ENCODE measurements at places on chromosomes 13 and 19.
A peak's percentile ranks its signal among the peaks of the same experiment; 100 is the strongest.

DNA sequence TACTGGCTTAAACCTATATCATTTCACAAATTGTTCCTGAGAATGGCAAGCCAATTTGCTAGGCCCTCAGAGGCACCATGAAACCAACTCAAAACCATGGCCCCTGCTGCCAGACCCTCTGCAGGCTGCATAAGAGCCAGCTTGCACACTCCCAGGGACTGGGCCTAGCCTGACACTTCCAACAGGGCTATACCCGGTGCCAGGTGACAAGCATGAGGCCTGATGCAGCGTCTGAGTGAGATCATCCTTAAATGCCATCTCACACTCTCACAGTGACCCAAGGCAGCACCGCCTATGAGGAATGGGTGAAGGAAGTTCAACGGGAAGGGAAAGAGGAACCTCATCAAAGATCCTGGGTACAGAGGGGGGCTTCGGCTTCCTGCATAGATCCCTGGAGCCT, 65.6 kb downstream of the C13orf42 start:
- no peak for DNase-seq

DNA sequence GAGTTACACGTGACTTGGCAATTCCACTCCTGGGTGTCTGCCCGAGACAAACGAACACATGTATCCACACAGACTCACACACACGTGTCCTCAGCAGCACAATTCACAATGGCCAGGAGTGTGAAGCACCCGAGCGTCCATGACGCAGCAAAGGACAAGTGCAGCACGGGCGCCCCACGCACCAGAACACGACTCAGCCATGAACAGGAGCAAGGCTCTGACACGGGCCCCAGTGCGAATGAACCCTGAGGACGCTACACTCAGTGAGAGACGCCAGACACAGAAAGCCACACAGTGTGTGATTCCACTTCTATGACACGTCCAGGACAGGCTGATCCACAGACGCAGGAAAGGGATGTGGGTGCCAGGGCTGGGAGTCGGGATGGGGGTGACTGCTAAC, 36.4 kb downstream of the PIP5K1C start:
- no peak for DNase-seq

DNA sequence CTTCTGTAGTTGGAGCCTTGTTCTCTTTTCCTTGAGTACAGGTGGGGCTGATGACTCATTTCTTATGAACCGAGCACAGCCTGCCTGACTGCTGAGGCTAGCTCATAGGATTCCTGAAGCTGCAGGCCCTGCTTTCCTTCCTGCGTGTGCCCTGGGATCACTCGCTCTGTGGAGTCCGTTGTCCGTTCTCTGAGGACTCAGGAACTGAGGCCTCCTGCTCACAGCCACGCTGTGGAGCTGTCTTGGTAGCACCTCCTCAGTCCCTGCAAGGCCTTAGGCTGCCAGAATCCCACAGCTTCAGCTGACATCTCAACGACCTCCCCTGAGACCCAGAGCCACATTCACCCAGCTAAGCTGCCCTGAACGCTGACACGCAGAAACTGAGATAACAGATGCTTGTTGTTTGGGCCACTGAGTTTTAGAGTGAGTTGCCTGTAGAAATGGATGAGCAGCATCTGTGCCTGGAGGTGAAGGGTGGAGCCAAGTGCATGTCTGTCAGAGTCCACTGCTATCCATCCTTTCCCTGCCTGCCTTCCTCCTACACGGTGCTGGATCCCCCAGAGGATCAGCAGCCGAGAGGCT, 72.9 kb downstream of the ARHGEF7 start:
- peak; percentile 41 for DNase-seq

GRCh38 chr19:39154100-39154628, 28.6 kb downstream of the PAK4 start:
- no peak for DNase-seq

GRCh38 chr19:41321600-41322270, 11.8 kb downstream of the CCDC97 start:
- DNase-seq, result peak; percentile 66

DNA sequence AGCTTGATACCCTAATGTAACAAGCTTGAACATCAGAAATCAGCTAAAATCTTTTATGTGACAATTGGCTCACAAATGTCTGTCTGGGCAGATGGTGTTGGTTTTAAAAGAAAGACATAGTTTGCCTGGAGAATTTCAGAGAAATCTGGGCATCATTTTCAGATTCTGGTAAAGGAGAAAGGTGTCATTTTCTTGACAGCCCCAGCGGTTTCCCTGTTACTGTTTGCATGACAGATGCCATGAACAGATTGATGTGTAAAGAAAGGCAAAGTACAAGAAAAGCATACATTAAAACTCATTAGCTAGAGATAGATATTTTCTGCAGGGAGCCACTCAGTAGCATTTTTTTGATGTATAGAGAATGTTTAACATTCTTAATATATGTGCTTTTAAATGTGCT, 987.9 kb downstream of the OLFM4 start:
- no peak for DNase-seq

DNA sequence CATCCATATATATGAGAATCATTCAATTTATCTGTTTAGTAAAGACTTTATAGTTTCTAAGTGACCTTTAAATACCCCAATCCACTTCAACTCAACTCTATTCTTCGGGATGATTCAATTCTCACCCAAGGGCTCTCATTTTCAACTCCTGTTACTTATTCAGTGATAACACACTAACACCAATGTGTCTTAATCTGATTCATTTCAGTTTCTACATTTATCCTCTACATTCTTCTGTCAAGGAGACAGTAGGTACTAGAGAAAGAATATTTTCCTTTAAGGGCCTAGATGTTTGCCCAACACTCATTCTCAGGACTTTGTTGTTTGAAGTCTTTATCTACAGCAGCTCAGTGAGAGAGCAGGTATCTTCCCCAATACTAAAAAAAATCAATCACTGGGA, 7.1 kb downstream of the ARGLU1 start:
- no peak for DNase-seq

DNA sequence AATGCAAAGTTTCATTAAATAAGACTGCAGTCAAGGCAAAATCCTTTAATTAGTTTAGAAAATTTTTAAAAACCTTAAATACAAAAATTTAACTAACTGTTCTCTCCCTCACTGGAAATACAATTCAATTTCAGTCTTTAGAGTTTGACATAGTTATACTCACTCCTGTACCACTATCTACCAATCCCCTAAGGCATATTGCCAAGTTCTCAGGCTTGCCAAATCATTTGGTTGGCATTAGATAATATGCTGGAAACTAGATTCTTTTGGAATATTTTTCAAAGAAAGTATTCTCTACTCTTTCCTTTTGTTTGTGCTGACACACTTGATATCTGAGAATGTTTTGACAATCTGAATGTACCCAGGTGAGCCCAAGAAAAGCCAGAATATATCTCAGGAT, 77.2 kb downstream of the TSC22D1 start:
- DNase-seq, result no peak

GRCh38 chr13:40402931-40403431, 263.5 kb downstream of the FOXO1 start:
- DNase-seq, result no peak

DNA sequence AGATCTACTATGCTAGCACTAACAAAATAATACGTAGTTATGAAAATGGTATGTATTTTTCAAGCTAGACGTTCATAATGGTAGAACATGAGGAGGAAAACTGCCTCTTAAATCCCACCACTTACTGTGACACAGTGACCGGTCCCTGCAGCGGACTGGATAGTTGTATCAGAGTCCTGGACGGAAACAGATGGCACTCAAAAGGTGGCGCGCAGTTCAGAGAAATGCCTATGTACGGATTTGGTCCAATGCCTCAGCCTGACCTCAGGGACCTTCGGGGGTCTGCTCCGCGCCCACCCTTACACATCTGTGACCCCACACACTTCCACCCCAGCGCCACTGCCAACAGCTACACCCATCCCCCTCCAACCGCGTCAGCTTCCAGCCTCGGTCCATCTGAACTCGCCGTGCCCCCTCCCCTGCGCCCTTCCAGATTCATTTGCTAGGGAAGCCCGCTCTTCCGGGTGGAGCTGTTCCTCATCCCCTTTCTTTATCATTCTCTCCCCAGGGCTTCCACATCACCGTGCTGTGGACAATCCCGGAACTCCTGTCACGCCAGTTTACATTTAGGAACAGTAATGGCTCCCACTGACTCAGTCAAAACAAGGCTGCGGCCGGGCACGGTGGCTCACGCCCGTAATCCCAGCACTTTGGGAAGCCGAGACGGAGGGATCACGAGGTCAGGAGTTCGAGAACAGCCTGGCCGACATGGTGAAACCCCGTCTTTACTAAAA, 792 bp upstream of the LENG8 start:
- DNase-seq, result peak; percentile 89

DNA sequence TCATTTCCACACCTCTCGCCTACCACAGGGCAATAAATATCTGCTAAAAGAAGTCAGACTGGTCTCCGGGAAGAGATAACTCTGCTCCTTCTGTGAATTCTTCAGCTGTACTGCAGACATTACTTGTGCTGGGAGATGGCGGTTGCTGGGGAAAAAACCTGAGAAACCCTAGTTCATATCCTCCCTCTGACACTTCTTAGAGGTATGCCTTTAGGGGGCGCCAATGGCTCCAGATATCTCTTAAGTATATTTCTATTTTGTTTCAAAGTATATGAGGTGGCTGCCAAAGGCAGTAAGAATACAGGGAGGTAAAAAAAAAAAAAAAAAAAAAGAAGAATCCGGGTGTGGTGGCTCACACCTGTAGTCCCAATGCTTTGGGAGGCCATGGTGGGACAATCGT, 175.2 kb downstream of the PAN3 start:
- DNase-seq, result no peak

GRCh38 chr13:31159306-31159705, 2.4 kb downstream of the HSPH1 start:
- no peak for DNase-seq

GRCh38 chr19:48443731-48444128, 2.1 kb upstream of the GRWD1 start:
- DNase-seq, result no peak

DNA sequence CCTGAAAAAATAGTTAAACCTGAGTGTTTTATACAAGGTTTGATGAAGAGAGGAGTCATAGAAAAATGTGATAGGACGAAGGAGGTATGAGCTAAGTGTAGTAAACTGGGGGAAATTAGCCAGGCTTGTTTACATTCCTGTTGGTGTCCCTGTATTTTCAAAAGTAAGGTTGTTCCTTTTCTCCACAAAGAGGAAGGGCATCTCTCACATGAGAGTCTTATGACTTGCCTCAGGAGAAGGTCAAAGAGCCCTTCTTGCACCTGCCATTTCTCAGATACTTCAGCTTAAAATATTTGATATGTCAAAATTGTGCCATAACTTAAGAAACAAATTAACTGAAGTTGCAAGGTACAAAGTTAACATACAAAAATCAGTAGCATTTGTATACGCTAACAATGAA, 3.6 kb upstream of the N4BP2L2 start:
- no peak for DNase-seq

- no peak for DNase-seq
Measured at GRCh38 chr19:34493649-34494044, 12.1 kb downstream of the WTIP start.

- no peak for DNase-seq
Measured at GRCh38 chr19:28843761-28844492, 369.0 kb downstream of the UQCRFS1 start.

- DNase-seq, result no peak
Measured at GRCh38 chr13:33096886-33097605, 80.8 kb downstream of the KL start.

DNA sequence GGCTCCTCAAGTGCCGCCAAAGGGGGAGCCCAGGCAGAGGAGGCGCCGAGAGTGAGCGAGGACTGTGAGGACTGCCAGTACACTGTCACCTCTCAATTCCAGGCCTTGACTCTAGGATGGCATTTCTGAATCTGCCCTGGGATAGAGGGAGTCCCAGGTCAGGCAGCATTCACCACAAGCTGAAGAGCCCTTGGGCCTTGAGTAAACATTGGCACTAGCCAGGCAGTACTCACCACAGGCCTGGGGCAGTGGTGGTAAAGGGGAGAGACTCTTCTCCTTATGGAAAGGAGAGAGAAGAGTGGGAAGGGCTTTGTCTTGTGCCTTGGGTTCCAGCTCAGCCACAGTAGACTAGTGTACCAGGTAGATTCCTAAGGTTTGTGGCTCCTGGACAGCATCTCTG, 39.7 kb upstream of the HTR2A start:
- no peak for DNase-seq

DNA sequence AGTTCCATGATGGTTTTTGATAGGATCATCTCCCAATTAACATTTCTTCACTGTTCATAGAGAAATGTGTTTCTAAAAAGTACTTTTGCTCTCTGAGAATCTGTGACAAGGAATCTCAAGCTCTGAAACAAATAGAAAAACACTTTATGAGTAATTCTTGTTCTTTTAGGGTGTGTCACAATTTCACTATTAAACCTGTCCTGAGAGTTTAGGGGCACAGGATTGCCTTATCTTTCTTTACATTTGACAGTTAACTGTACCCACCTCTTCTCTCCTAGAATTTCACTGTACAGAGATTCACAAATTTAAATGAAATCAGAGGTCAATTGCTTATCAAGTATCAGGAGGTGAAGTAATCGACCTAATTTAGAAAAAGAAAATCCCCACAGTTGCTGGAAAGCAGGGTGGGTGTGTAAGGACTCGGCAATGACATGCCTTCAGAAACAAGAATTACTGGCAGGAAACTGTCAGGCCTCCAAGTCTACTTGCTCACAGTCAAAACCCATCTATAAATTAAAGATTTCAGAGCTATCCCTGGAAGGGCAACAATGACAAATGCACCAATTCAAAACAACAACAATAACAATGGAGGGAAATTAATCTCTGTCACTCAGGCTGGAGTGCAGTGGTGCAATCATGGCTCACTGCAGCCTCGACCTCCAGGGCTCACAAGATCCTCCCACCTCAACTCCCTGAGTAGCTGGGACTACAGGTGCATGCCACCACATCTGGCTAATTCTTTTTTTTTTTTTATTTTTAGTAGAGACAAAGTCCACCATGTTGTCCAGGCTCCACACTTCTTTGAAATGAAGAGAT, 250.2 kb downstream of the ABCC4 start:
- no peak for DNase-seq

DNA sequence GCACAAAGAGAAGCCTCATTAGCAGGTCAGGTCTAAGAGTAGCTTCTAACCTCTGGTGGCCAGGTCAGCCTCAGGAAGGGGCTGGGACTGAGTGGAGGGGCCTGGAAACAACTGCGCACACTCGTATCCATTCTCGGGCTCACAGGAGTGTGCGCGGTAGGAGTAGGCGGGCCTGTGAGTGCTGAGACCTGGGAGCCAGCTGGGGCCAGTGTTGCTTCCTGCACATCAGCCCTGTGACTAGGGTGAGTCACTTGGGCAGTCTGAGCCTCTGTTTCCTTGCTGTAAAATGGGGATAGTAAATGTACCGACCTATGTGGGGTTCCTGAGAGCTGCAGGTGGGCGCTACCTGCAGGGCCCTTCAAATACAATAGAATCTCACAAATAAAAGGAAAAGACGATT, 26.9 kb downstream of the SIN3B start:
- no peak for DNase-seq

Data from stomach (tissue), 19 donors.